ENCODE measurements at places on chromosomes 1 and 21.

- DNase-seq = no peak
Measured at GRCh38 chr1:193058529-193059281, 455 bp downstream of the UCHL5 start.

GRCh38 chr1:9107136-9107535, 21.8 kb downstream of the GPR157 start:
- no peak for DNase-seq

- no peak for DNase-seq
Measured at GRCh38 chr21:14581902-14582457, 35.9 kb upstream of the SAMSN1 start.

GRCh38 chr21:21952566-21952965, 954.4 kb downstream of the NCAM2 start:
- no peak for DNase-seq

- no peak for DNase-seq
Measured at GRCh38 chr1:52926864-52927211, 238 bp upstream of the SCP2 start.

GRCh38 chr21:44269090-44269489, 7.4 kb upstream of the DNMT3L start:
- DNase-seq = no peak

DNA sequence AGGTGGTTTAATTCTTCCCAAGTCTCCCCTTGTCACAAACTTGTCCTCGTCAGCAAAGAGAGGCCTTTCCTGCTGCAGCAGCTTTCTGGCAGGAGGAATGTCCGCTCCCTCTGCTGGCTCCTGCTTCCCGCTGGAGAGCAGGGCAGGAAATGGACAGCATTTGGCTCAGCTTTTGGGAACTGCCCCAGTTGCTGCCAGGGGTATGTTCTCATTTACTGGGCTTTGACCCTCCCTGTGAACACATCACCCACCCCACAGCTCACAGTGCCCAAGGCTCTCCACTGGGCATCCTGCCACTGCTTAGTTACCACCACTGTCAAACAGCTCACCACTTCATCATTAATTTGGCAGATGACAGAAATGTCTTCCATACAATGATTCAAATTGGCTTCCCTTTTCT, 75.4 kb downstream of the MRPL37 start:
- DNase-seq = peak; percentile 53

Data from amygdala (tissue), 56 donors.